ENCODE measurements at places on chromosomes 11 and 22.

DNA sequence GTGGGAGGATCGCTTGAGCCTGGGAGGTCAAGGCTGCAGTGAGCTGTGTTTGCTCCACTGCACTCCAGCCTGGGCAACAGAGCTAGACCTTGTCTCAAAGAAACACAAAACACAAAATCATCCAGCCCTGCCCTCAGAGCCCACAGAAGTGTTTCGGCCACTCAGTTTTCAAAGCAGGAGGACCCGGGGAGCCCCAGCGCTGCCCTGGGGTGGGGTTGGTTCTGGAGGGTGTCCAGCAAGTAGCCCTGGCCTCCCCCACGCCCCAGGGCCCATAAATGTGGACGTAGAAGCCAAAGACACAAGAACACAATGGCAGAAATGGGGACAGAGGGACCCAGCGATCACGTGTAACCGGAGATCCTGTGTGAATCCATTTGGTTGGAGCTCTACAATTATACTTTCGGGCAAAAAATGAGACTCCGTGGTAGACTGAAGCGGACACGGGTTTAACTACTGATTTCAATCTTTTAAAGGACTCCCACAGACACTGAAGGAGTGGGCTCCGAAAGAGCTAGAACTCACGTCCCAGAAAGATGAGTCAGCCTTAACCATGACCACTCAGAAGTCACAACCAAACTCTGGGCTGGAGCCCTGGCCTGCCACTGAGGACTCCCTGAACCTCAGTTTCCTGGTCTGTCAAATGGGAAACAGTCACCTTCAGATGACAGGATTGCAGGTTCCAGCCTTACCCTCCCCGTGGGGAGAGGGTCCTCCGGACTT is 9.0 kb upstream of the CYTH4 start:
- DNase-seq, result no peak

GRCh38 chr11:8332196-8332595 is 68.5 kb upstream of the LMO1 start:
- no peak for DNase-seq

DNA sequence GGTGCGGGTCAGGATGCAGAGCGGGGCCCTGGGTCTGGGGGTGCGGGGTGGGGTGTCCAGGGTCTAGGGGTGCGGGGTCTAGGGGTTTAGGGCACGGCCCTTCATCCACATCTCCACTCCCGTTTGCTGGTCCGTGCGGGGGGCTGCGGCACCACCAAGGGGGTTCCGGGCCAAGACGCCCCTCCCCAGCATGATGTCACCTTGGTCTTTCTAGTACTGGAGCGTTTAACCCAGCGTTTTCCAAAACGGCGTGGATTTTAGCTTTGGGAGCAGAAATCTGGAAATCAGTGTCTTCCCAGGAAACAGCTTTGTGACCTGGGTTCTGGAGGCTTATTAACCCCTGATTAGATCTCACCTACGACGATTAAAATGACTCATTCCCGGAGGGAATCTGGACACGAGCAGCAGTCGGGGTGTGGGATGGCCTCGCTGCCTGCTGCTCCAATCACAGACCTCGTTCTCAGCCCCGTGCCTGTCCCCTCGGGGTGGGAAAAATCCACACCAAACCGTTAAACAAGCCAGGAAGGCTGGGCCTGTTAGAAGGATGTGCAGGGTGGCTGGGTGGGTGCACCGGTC is 759 bp downstream of the AP2A2 start:
- peak; percentile 33 for DNase-seq

GRCh38 chr11:12741671-12742216 is 67.5 kb downstream of the TEAD1 start:
- DNase-seq, result no peak

- no peak for DNase-seq
These were observed 3.8 kb downstream of the MPEG1 start for GRCh38 chr11:59208956-59209355.

DNA sequence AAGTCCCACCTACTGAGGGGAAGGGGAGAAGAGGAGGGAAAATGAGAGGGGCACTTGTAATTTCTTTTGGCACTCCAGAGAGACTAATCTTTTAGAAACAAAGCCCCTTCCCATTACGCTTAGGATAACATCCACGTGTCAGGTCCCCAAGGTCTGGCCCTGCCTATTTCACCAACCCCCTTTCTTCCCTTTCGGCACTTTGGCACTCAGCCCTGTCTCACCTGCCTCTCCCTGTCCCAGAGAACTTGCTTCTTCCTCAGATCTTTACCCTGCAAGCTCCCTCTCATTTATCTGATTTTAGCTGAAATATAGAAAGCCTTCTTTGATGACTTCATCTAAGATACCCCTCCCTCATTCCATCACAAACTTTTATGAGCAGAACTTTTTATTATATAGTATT is 55.5 kb downstream of the RASSF10 start:
- DNase-seq, result peak; percentile 41

DNA sequence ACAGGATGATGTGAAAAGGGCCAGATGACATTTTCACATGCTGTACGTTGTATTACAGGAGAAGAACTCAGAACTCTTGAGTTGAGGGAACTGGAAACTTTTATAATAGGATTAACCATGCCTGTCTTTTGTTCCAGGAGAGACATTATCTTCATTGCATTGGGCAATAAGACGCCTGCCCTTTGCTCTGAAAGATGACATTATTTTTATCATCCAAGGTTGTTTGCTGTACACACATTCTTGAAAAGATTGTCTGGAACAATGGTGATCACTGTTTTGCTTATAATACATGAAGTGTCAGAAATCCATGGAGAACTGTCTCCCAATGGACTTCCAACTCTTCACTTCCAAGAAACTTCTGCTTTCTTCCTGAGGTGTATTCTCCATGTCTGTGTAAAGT is 334.6 kb upstream of the B3GAT1 start:
- no peak for DNase-seq

- DNase-seq, result no peak
These were observed 11.5 kb downstream of the BMAL1 start for GRCh38 chr11:13289081-13289480.

DNA sequence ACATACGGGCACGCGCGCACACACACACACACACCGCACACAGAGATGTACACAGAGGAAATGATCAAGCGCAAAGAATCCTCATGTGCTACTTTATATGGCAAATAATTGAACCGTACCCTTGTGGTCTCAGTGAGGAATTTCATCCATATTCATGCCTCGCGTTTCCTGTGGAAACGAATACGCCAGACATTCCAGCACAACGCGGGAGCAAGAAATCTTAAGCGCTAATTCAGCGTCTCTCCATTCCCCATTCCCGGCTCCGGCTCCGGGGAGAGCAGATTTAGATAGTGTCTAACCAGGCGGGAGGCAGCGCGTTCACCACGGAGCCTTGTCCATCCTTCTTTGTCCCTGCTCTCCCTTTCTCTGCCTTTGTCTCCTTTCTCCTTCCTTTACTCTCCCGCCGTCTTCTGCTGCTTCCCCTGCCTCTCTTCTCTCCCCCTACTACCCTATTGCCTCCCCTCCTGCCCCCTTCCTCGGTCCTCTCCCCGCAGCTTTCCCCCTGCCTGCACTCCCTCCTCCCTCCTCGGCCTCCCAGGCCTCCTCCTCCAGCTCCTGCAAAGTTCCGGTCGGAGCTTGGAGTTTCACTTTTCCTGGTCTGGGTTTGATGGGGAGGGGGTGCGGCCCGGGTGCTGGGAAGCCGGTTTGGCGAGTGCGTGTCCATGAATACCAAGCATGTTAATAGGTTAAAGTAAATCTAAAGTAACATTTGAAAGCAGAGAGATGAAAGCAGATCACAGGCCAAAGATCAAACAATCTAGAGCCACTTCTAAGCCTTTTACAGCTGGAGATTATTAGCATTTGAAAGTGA is 579.3 kb downstream of the BUD13 start:
- peak; percentile 89 for DNase-seq

DNA sequence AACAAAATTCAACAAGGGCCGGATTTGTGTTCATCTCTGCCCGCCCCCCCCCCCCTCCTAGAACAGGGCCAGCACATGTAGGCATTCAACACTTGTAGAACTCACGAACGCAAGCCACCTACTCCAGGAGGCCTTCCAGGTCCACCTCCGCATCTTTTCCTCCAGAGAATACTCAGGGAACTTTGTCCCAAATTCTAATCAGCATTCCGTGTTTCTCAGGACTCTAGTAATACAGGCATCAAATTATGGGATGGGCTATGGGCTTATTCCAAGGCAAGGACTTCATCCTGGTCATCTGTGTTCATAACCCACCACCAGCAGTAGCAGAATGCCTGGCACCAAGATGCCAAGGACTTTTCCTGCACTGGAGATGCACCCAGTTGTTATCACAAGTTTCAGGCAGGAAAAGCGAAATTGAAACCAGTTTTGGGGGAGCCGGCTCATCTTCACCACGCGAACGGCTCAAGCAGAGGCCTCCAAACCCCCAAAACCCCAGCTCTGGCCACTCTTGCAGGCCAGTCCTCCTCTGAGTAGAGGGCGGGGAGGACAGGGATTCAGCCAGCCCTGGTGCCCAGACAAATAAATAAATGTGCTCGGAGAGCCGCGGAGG is 462 bp downstream of the UBE2L6 start:
- DNase-seq, result no peak

- no peak for DNase-seq
These were observed 26.6 kb downstream of the ELFN2 start for GRCh38 chr22:37400719-37401118.

GRCh38 chr11:113022262-113022661 is 61.0 kb downstream of the NCAM1 start:
- no peak for DNase-seq

GRCh38 chr11:131582021-131582525 is 211.7 kb downstream of the NTM start:
- DNase-seq, result no peak

GRCh38 chr11:10747733-10748132 is 3.3 kb upstream of the CTR9 start:
- no peak for DNase-seq

GRCh38 chr11:111221208-111221607 is 24.3 kb upstream of the POU2AF2 start:
- no peak for DNase-seq

- DNase-seq, result peak; percentile 51
These were observed 101.9 kb downstream of the WT1 start for GRCh38 chr11:32333320-32333991.

GRCh38 chr11:57353852-57354251 is 15.7 kb downstream of the P2RX3 start:
- DNase-seq, result no peak

DNA sequence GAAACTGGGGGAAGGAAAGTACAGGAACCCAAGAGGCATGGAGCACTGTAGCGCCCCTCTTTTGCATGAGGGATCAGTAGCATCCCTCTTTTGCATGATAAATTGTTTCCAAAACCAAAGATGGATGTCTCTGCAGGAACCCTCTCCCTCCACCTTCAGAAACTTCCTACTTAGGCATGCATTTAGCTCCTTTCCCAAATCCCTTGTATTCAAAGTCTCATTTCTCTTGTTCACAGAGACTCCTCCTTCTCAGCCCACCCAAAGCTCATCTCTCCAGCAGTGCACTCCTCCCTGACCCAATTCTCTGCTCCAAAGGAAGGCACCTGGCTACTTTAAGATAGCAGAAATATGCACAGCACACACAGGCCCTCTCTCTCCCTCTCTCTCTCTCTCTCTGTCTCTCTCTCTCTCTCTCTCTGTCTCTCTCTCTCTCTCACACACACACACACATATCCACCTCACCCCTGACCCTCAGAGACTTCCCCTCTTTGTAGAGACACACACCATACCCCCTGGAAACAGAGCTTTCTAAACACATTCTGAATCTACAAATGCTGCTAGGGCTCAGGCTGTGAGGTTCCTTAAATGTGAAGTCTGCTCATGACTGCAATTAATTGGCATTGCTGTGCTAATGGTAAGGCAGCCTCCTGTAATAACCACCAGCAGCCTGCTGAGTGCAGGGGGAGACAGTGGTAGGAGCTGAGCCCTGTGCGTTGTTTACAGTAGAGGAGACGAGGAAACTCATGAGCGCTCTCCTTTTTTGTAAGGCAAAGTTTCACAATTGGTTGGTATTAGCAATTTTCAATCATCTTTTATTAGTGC is 519.6 kb downstream of the NTM start:
- no peak for DNase-seq
